ENCODE measurements at places on chromosomes 1 and 21. TPM values are rescaled to one million over a fixed set of nuclear protein-coding genes. Genes with fewer than 3 reads are reported as not detected.

GRCh38 chr1:154493276-154493675 lies 8.7 kb upstream of the TDRD10 start:
- DNase-seq = no peak

- no peak for DNase-seq
Measured at GRCh38 chr1:156100205-156100995, 14.1 kb upstream of the LMNA start.

SLAMF8 gene
- polyA plus RNA-seq = 1.9 TPM

AADACL3 gene
- not detected for polyA plus RNA-seq

PRDM16 gene
- 9.8 TPM for polyA plus RNA-seq

GRCh38 chr1:155042789-155043188 lies 8.3 kb upstream of the ADAM15 start:
- DNase-seq = no peak

DNA sequence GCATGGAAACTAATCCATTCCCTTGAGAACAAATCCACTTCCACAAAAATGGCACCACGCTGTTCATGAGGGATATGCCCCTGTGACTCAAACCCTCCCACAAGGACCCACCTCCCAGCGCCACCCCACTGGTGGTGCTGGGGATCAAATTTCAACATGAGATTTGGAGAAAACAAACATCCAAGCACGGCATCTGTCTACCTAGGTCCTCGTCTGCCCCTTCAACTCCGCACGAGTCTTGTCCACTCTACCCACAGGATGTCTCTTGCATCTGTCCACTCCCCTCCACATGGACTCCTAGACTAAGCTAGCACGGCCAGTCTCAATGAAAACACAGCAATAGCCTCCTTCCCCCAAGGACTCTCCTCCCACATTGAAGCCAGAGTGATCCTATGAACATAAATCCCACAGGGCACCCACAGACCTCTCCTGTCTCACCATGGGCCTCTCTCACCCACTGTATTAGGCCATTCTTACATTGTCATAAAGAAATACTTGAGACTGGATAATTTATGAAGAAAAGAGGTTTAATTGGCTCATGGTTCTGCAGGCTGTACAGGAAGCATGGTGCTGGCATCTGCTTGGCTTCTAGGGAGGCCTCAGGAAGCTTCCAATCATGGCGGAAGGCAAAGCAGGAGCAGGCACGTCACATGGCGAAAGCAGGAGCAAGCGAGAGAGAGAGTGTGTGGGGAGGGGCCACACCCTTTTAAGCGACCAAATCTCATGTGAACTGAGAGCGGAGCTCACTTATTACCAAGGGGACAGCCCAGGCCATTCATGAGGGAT lies 101.4 kb downstream of the TOMM20 start:
- DNase-seq = no peak

ZNF683 gene
- polyA plus RNA-seq = not detected

HIPK1 gene
- 41.8 TPM for polyA plus RNA-seq
